Foreskin keratinocyte (primary cell): ENCODE measurements at places on chromosomes 6 and 20. TPM values are rescaled to one million over a fixed set of nuclear protein-coding genes. Genes with fewer than 3 reads are reported as not detected.

- DNase-seq: no peak
Observed at GRCh38 chr6:48613231-48613949, 502.4 kb upstream of the PTCHD4 start.

DNA sequence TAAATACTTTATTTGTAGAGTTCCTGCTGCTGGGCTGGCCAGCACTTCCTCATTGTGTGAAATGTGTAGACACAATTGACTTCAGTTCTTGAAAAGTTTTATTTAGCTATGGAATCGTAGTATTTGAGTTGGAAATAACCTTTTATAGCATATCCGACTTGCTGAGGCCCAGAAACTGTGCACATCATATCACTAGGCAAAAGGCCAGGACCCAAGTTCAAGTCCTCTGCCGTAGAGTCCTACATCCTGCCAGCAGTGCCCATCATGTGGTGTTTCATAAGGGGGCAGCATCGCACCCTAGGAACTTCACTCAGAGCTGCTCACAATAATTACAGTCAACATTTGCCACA lies 207.7 kb upstream of the SNX9 start:
- no peak for DNase-seq

- DNase-seq: peak; percentile 88
Observed at GRCh38 chr6:22756365-22756764, 187.0 kb downstream of the HDGFL1 start.

The ZC3H12D gene
- total RNA-seq: under 0.01 and 0.10 TPM in 2 replicates
